Stimulated activated CD4-positive, alpha-beta T cell treated with anti-CD3 and anti-CD28 coated beads, Interleukin-4, amount 100 ng/mL, for 1 hour (primary cell): ENCODE measurements at places on chromosomes 16 and 17.
A peak's percentile ranks its signal among the peaks of the same experiment; 100 is the strongest.

DNA sequence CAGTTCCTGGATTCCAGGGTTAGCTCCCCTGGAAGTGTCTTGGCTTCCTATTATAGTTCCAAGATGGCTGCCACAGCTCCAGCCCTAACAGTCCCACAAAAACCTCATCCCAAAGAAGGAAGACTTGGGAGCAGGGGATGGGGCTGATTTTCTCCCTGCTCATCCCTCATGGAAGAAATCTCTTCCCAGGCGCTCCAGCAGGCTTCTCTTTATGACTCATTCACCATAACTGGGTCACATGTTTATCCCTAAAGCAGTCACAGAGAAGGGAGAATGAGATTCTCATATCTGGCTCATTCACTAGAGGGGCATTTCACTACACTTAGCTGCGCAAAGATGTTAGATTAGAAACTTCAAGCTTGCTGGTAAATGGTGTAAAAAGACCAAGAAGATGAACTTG lies 206.5 kb upstream of the IRX3 start:
- no peak for DNase-seq

DNA sequence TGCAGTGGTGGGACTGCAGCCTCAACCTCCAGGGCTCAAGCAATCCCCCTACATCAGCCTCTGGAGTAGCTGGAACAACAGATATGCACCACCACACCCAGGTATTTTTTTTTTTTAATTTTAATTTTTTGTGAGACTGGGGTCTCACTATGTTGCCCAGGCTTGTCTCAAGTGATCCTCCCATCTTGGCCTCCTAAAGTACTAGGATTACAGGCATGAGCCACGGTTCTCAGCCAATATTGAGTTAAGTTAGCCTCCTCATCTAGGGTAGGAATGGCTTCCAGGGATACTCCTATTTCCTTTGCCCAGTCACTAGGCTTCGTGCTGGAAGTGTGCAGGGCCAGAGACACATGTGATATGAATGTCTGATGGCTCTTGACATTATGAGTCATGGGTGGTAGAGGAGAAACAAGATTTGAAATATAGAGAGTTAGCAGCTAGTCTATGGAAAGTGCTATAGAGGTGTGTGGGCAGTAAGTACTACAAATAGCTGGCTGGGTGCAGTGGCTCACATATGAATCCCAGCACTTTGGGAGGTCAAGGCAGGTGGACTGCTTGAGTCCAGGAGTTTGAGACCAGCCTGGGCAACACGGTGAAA lies 8.0 kb upstream of the HES7 start:
- no peak for DNase-seq

DNA sequence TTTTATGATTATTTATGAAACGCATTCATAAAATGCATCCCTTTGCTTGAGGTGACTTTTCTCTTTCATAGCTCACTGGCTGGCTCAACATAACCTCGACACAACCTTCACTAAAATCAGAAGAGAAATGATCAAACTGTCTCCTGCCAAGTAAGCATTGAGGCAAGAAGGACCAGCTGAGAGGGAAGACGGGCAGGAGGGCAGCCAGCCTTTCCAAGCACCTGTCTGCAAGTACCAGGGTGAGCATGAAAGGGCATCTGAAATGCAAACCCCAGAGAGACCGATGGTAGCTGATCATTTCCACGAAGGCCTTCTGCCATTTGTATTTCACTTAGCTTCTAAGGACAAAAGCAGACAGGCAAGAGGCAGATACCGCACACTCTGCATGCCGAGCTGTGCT lies 52.1 kb upstream of the RPH3AL start:
- no peak for DNase-seq

- DNase-seq: peak; percentile 13
Observed at GRCh38 chr17:60390925-60391470, 935 bp downstream of the USP32 start.

- DNase-seq: no peak
Observed at GRCh38 chr16:70473446-70474319, 19.3 kb downstream of the FCSK start.
